ENCODE measurements at places on chromosomes 3 and 15. TPM values are rescaled to one million over a fixed set of nuclear protein-coding genes. Genes with fewer than 3 reads are reported as not detected.

- H3K27ac ChIP-seq, result no peak overlapping the region
- no peak overlapping the region for H3K4me3 ChIP-seq
- no peaks in the 10 kb centered on the region for H3K36me3 ChIP-seq
- no peak for DNase-seq
These were observed 90.2 kb downstream of the CERS3 start for GRCh38 chr15:100438570-100438969.

GRCh38 chr15:94970096-94970495 is 738.7 kb downstream of the MCTP2 start:
- H3K4me1 ChIP-seq, result peaks cover 29% of the 10 kb centered on the region
- H3K27me3 ChIP-seq, result no peaks in the 10 kb centered on the region
- no peak for DNase-seq
- H3K4me3 ChIP-seq, result no peak overlapping the region
- no peak overlapping the region for H3K27ac ChIP-seq

- peaks cover 39% of the 10 kb centered on the region for H3K4me1 ChIP-seq
- no peak overlapping the region for H3K27ac ChIP-seq
- no peaks in the 10 kb centered on the region for H3K27me3 ChIP-seq
- no peak for DNase-seq
These were observed 78.3 kb downstream of the ADAM10 start for GRCh38 chr15:58671186-58671585.

DNA sequence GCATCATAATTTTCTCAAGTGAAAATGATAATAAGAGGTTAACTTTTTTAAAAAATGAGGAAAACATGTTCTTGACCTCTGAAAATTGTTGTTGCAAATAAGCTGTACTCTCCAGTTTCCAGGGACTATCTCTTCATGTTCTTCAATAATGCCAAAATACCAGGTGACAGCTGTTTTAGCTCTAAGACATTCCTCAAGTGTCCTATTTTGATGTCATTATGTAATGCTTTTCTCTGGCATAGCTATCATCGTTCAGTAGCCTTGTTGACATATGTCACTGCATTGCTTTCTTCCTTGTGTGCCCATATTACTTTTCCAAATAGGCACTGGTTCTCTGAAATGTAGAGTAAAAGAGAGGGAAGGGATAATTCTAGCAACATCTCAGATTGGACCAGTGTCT is 5.7 kb upstream of the FILIP1L start:
- no peak for DNase-seq
- peaks cover 7% of the 10 kb centered on the region for H3K36me3 ChIP-seq
- no peak overlapping the region for H3K4me3 ChIP-seq
- H3K27me3 ChIP-seq, result no peaks in the 10 kb centered on the region
- H3K27ac ChIP-seq, result no peak overlapping the region

GRCh38 chr3:57872606-57873005 is 116.5 kb downstream of the SLMAP start:
- DNase-seq, result no peak
- no peak overlapping the region for H3K4me3 ChIP-seq
- no peaks in the 10 kb centered on the region for H3K27me3 ChIP-seq
- no peaks in the 10 kb centered on the region for H3K4me1 ChIP-seq
- H3K27ac ChIP-seq, result no peak overlapping the region

DNA sequence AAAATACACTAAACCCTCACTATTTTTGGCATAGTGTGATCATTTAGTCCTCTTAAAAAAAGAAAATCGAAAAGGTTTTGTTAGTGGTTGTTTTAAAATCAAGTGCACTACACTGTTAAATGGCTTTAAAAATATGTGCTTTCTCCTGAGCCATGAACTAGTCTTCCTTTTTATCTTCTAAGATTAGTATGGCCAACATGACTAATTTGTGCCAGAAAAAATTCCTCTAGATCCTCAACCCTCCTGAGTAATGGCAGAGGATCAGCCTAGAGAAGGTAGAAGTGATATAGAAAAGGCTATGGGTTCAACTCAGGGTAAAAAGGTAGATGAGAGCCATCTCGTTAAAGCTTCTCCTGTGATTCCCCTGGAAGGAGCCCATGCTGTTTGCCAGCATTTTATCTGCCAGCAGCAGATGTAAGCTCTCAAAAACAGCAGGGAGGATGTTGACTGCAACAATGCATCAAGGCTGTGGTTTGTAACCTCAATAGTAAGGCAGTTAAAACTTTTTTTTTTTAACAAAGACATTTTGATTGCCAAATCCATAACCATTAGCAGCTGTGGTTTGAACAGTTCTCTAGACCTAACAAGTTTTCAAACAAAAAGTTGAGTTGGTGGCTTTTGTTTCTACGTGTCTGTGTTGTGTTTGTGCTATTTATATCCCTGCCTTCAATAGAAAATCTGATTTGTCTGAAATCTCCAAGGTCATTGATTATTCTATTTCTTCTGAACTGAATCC is 30.2 kb upstream of the ZNF609 start:
- DNase-seq, result no peak
- H3K27me3 ChIP-seq, result no peaks in the 10 kb centered on the region
- H3K36me3 ChIP-seq, result peaks cover 4% of the 10 kb centered on the region
- H3K4me1 ChIP-seq, result peaks cover 12% of the 10 kb centered on the region

DNA sequence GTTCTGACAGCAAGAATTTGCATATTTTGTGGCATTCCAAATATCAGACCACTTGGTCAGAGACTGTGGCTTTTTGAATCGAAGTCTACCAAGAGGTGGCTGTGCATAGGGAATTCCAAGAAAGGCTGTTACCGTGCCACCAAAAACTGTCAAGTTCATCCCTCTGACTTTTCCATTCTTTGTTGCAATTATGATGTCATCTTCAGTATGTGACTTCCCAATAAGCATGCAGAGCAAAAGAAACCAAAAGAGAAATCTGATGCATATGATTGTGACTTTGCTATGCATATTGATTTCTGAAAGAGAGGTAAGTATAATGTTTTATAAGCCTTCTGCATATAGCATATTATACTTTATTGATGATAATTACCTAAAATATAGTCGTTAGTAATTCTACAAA is 6.5 kb downstream of the BCHE start:
- H3K4me3 ChIP-seq, result no peak overlapping the region
- H3K27ac ChIP-seq, result no peak overlapping the region
- H3K4me1 ChIP-seq, result peaks cover 23% of the 10 kb centered on the region
- H3K27me3 ChIP-seq, result no peaks in the 10 kb centered on the region
- peaks cover 17% of the 10 kb centered on the region for H3K36me3 ChIP-seq

- H3K27ac ChIP-seq, result no peak overlapping the region
- no peaks in the 10 kb centered on the region for H3K36me3 ChIP-seq
- H3K4me3 ChIP-seq, result no peak overlapping the region
- H3K4me1 ChIP-seq, result no peaks in the 10 kb centered on the region
- H3K27me3 ChIP-seq, result peaks cover 3% of the 10 kb centered on the region
These were observed 11.5 kb upstream of the EHD4 start for GRCh38 chr15:41983621-41984571.

DNA sequence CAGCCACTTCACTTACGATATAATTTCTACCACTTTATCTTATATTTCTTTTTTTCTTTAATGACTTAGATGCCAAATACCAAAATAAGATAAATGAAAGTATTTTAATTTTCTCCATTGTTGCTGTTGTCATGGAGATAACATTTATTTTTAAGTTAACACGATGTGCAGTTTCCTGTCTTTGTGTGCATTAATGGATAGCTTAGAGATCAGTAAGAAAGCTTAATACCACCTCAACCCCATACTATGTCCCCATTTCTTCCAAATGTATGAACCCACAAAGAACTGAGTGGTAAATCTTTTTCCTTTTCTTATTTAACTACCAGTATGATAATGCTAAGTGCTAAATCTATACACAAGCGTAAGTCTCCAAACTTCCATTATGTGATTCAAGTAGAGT is 17.1 kb downstream of the PCNP start:
- no peak overlapping the region for H3K4me3 ChIP-seq
- H3K36me3 ChIP-seq, result peaks cover 5% of the 10 kb centered on the region
- no peak overlapping the region for H3K27ac ChIP-seq
- no peaks in the 10 kb centered on the region for H3K4me1 ChIP-seq
- H3K27me3 ChIP-seq, result no peaks in the 10 kb centered on the region

GRCh38 chr15:93152951-93153350 is 63.9 kb upstream of the RGMA start:
- no peaks in the 10 kb centered on the region for H3K27me3 ChIP-seq
- DNase-seq, result no peak
- peak overlapping the region; percentile 45 for H3K4me3 ChIP-seq
- H3K36me3 ChIP-seq, result peaks cover 6% of the 10 kb centered on the region
- peak overlapping the region; percentile 39 for H3K27ac ChIP-seq
- H3K4me1 ChIP-seq, result peaks cover 19% of the 10 kb centered on the region

DNA sequence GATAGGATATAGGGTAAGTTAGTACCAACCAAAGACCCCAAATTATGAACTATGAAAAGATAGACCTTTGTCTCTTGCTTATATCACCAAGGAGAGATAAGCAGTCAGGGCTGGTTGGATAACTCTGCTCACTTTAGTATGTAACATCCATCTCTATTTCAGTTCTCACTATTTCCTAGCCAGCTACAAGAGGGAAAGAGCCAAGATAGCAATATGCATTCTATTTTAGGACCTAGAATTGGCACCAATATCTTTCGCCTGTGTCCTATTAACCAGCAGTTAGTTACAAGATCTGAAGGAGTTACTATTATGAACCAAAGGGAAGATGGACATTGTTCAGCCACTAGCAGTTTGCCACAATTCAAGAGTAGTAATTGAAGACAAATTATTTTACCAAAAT is 457.5 kb downstream of the NSUN3 start:
- no peak overlapping the region for H3K27ac ChIP-seq
- H3K27me3 ChIP-seq, result no peaks in the 10 kb centered on the region
- H3K4me3 ChIP-seq, result no peak overlapping the region
- DNase-seq, result no peak

DNA sequence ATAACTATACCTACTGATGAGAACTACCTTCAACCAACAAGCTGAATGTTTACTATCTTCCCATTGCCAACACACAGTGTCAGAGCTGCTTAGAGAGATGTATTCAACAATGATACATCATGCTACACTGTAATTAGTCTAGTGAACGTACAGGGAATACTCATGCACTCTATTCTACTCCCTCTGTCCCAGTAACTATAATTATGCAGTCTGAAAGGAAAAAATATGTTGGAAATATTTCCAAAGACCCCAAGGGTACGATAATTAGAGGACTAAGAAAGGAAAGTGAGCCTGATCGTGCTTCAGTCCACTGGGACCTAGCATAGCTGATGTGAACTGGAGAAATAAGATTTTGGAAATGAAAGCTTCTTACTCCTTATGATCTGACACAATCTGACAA is 36.9 kb upstream of the FSIP1 start:
- no peak overlapping the region for H3K27ac ChIP-seq
- H3K27me3 ChIP-seq, result peaks cover 2% of the 10 kb centered on the region
- DNase-seq, result no peak
- H3K4me3 ChIP-seq, result no peak overlapping the region

DNA sequence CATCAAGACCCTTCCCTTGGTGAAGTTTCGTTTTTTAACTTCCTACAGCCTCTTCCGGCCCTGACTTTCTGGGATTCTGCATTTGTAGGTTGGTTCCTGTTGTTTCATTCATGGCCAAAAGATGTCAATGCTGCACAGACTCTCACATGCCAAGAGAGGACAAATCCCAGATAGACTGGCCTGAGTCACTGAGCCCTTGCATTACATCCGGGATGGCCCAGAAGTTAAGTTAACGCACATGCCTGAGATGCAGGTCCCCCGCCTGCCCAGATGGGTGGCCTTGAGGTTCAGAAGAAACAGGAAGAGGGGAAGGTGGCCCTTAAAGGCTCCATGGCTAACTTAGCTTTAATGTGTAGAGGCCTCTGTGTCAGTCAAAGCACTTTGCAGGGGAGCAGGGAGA is 51.6 kb upstream of the SRGAP3 start:
- H3K4me1 ChIP-seq, result peaks cover 24% of the 10 kb centered on the region
- H3K27me3 ChIP-seq, result no peaks in the 10 kb centered on the region
- H3K4me3 ChIP-seq, result no peak overlapping the region

GRCh38 chr3:14767245-14768051 is 51.3 kb upstream of the FGD5 start:
- DNase-seq, result no peak
- no peaks in the 10 kb centered on the region for H3K27me3 ChIP-seq
- H3K4me1 ChIP-seq, result no peaks in the 10 kb centered on the region
- peak overlapping the region; percentile 57 for H3K27ac ChIP-seq
- no peaks in the 10 kb centered on the region for H3K36me3 ChIP-seq

GRCh38 chr3:9715764-9716437 is 12.3 kb downstream of the CPNE9 start:
- no peak overlapping the region for H3K4me3 ChIP-seq
- no peak for DNase-seq
- H3K27me3 ChIP-seq, result peaks cover 66% of the 10 kb centered on the region

GRCh38 chr3:48634661-48635221 is 520 bp downstream of the SLC26A6 start:
- H3K27ac ChIP-seq, result no peak overlapping the region
- peaks cover 32% of the 10 kb centered on the region for H3K4me1 ChIP-seq
- DNase-seq, result peak; percentile 34

- no peaks in the 10 kb centered on the region for H3K4me1 ChIP-seq
- peaks cover 66% of the 10 kb centered on the region for H3K27me3 ChIP-seq
- no peak overlapping the region for H3K4me3 ChIP-seq
- no peak overlapping the region for H3K27ac ChIP-seq
- no peak for DNase-seq
- no peaks in the 10 kb centered on the region for H3K36me3 ChIP-seq
These were observed 2.0 kb downstream of the CCR5 start for GRCh38 chr3:46372492-46373359.

GRCh38 chr3:166123576-166123975 is 286.4 kb upstream of the BCHE start:
- no peak for DNase-seq
- peaks cover 5% of the 10 kb centered on the region for H3K4me1 ChIP-seq
- no peak overlapping the region for H3K27ac ChIP-seq
- H3K27me3 ChIP-seq, result no peaks in the 10 kb centered on the region

- no peak overlapping the region for H3K4me3 ChIP-seq
- peaks cover 6% of the 10 kb centered on the region for H3K4me1 ChIP-seq
- H3K27me3 ChIP-seq, result no peaks in the 10 kb centered on the region
- H3K36me3 ChIP-seq, result no peaks in the 10 kb centered on the region
These were observed 196.4 kb downstream of the UACA start for GRCh38 chr15:70566989-70567388.

DNA sequence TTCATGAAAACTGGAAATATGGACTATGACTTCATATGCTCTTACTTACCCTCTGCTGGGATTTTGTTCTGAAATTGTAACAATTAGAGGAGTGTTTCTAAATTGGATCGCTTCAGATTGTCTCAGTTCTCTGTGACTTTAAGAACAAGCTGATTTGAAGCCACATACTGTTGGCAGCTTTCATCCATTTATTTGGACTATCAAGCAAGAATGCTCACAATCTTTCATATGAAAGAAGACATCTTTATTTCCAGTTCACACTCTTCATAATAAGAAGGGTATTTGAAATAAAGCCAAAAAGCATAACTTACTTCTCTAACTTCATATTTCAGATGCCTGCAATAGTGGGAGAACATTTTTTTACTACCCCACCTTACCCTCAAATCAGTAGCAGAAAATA is 491.6 kb upstream of the TPRG1 start:
- H3K27me3 ChIP-seq, result no peaks in the 10 kb centered on the region
- no peaks in the 10 kb centered on the region for H3K36me3 ChIP-seq
- H3K27ac ChIP-seq, result no peak overlapping the region
- no peak overlapping the region for H3K4me3 ChIP-seq
- H3K4me1 ChIP-seq, result peaks cover 22% of the 10 kb centered on the region

CCR9 gene
- not detected for total RNA-seq

SEMA3B gene
- total RNA-seq, result 2.9 TPM

DCBLD2 gene
- total RNA-seq, result 89.1 TPM

RTP2 gene
- total RNA-seq, result not detected

MCTP2 gene
- 0.35 TPM for total RNA-seq

TRPM1 gene
- total RNA-seq, result not detected

OIP5 gene
- total RNA-seq, result 25.2 TPM

DLG1 gene
- 91.4 TPM for total RNA-seq

P2RY1 gene
- 8.6 TPM for total RNA-seq

SHC4 gene
- 4.9 TPM for total RNA-seq

SPINT1 gene
- 1.3 TPM for total RNA-seq

TIGIT gene
- not detected for total RNA-seq

TLR9 gene
- not detected for total RNA-seq

GPR62 gene
- total RNA-seq, result 0.18 TPM

ST6GAL1 gene
- 35.1 TPM for total RNA-seq

SST gene
- 4.6 TPM for total RNA-seq
